ENCODE measurements at places on chromosomes 16 and 17.
A peak's percentile ranks its signal among the peaks of the same experiment; 100 is the strongest.

DNA sequence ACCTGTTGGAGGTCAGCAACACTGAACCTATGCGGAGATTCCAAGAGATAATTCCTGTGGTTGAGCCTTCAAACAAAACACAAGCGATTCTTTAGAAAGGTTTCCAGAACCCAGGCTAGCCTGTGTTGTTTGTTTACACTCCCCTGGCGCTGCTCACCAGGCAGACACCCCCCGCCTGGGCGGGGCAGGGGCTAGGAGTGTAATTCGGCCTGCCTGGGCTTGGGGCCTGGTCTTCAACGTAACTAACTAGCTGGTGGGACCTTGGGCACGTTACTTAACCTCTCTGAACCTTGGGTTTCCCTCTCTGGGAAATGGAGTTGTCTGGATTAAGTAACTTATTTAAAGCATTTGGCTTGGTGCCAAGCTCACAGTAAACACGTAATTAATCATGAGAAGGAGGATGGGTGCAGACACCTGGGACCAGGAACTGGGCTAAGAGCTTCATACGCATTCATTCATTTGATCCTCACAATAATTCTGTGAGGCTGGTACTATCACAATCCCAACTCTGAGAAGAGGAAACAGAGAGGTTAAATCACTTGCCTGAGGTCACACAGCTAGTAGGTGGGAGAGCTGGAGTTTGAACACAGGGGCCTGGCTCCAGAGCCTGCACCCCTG, 7.6 kb upstream of the ARHGAP27 start:
- DNase-seq = no peak

DNA sequence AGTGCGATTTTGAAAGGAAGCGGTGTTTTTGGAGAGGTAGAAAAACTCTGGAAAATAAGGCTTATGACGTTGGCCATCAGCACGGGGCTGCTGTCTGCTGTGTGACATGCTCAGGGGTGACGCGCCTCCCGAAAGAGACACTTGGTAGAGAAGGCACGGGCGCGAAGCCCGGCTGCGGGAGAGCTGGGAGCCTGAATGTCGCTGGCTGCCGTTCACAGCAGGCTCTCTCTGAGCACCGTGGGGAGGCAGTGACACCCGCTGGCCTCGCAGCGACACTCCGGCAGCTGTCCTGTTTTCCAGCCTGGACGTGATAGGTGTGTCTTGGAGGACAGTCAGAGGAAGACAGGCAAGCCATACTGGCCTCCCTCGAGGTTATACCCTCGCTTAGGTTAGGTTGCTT, 759.1 kb upstream of the RBFOX1 start:
- DNase-seq = no peak

GRCh38 chr16:70438585-70438968, 323 bp downstream of the ST3GAL2 start:
- DNase-seq = no peak

DNA sequence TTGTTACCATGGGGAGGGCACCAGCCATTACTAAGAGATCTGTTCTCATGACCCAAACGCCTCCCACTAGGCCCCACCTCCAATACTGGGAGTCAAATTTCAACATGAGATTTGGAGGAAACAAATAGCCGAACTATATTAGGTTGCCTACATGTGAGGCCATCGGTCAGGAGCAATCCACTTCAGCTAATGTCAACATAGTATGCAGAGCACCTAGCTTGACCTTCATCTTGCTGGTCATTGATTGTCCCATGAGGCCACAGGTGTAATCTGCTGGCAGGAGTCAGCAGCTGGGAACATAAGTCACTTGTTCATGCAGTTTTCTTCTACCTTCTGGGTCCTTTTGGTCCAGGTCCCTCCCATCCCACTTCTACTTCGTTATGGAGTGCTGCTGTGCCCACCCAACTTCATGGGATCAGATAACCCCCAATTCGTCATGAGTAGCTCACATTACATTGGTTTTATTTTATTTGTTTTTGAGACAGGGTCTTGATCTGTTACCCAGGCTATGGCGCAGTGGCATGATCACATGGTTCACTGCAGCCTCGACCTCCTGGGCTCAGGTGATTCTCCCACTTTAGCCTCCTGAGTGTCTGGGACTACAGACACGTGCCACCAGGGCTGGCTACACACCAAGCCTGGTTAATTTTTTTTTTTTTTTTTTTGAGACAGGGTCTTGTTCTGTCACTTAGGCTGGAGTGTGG, 5.9 kb upstream of the KPNA2 start:
- DNase-seq = no peak

GRCh38 chr17:7552621-7553051, 3.8 kb downstream of the TNFSF12 start:
- no peak for DNase-seq

- DNase-seq = no peak
Observed at GRCh38 chr16:88924834-88925539, 52.0 kb downstream of the CBFA2T3 start.

GRCh38 chr16:57434003-57434402, 13.2 kb downstream of the CIAPIN1 start:
- DNase-seq = no peak

DNA sequence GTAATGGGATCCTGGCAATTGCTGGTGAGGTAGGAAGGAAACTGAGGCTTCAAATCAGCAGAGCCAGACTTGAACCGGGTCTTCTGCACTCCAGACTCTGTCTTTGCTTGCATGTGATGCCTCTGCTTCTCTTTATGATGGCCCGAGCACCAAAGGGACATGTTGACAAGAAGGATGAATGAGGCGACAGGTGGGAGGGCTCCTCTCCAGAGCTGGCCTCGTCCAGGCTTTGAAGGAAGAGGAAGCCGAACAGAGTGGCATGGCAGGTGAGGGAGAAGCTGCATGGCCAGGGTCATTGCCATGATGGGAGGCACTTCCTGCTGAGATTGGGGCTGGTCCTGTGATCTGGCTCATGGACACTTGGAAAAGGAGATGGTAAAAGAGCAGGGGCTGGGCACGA, 40.8 kb downstream of the AKAP1 start:
- no peak for DNase-seq

- DNase-seq = peak; percentile 4
Observed at GRCh38 chr17:14068542-14069250, 608 bp upstream of the COX10 start.

GRCh38 chr17:39461926-39462569, 762 bp downstream of the CDK12 start:
- DNase-seq = no peak

- no peak for DNase-seq
Observed at GRCh38 chr16:75058806-75059205, 57.8 kb downstream of the LDHD start.

DNA sequence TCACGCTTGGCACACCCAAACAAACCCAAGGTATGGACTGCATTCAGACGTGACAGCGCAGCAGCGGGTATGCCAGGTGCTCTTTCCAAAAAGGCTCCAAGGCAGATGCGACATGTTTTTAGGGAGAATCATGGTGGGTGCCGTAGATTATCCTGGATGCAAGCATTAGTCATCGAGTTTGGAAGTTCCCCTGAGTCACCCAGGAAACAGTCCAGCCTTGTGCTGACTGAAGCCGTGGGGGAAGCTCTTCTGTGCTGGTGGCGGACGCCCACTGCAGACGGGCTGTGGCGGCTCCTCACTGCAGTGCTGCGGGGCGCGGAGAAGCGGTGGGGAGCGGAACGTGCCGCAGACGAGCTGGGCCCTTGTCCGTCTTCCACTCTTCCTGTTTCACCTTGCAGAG, 13.9 kb downstream of the JPT2 start:
- DNase-seq = no peak

DNA sequence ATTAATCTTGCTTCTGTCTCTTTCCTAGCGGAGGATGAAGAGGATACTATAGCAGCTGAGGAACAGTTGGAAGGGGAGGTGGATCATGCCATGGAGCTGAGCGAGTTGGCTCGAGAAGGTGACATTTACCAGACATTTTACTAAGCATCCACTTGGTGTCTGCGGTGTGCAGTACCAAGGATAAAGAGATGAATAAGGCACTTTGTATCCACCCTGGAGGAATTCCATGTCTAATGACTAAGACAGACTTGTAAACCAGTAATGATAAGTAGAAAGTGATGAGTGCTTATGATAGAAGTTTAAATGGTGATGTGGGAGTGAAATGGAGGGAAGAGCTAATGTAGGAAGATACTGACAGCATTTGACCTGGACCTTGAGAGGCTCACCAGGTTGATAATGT, 12.0 kb downstream of the SRCAP start:
- no peak for DNase-seq

- DNase-seq = no peak
Observed at GRCh38 chr16:67720236-67720635, 1.1 kb upstream of the GFOD2 start.

DNA sequence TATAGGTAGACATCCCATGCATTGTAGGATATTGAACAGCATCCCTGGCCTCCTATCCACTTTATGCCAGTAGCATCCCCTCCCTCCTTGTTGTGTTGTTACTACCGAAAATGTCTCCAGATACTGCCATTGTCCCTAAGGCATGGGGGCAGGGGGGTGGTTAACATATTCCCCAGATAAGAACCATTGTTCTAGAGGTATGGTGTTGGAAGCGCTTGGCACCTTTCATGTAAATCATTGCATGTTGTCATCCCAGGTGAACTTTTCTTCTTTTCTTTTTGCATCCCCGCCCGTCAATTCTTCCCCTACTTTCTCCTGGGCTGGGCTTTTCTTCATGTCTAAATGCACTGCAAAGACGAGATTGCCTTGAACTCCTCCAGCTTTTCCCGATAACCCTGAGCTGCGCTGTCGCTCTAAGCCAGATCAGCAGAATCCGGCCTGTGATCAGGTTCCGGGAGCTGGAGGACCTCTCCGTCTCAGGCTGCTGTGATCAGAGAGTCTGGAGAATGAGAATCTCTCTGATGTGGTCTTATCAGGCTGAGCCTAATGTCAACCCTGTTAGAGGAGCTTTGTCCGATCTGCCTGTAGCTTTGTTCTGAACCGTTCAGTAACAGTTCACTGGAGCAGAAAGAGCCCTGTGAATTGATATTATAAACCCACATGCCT, 76.2 kb downstream of the RBFOX1 start:
- no peak for DNase-seq

GRCh38 chr16:23504453-23505179, 5.7 kb downstream of the GGA2 start:
- DNase-seq = peak; percentile 69

DNA sequence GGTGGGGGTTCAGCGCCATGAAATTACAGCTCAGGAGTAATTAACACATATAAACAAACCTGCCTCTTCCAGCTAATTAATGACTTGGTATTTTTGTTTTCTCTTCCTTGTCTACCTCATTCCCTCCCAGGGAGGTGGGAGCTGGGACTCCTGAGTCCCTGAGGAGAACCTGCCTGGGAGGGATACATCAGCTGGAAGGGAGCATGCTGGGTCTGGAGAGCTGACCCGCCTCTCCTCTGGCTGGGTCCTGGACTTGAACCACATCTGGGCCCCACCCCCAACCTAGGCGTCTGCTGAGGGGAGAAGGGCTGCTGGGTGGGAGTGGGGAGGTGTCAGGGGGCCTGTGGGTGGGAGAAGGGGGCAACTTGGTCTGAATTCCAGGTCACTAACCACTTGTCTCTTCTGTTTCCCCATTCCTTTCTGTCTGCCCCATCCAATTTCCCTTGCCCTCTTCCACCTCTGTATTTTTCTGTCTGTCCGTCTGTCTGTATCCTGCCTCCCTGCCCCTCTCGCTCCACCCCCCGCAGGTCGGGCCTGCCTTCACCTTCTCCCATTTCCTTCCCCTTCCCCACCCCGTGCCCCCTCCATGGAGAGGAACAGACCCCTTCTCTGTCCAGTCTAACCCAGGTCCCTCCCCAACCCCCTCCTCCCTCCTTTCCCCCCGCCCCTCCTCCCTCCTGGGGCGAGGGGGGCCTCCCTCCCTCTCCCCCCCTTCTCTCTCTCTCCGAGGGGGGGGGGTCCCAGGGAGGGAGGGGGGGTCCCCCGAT, at the start of gene NLGN2:
Gene NLGN2 (plus strand): TSS at position 361 of the 767 bp plus-strand sequence. CDS start 411 bp downstream, outside the sequence.
- DNase-seq = no peak

DNA sequence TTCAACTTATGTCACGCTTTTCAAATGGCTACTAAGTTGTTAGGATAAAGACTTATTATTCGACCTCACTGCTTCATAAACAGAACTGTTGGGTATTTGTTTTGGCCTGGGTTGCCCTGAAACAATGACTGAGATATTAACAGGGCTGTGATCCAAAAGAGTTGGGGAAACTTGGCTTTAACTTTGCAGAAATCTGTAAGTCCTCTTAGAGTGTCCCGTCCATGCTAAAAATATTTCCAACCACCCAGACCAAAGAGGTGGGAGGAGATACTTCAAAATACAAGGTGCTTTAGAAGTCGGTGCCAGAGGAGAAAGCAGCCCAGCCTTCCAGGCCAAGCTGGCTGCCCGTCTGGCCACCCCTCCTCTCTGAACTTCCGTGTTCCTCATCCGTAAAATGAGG, 16.1 kb upstream of the SPATA32 start:
- DNase-seq = no peak

- DNase-seq = no peak
Observed at GRCh38 chr17:45823598-45823997, 21.1 kb upstream of the SPPL2C start.

GRCh38 chr16:60989592-60989991, 1046.6 kb downstream of the CDH8 start:
- DNase-seq = no peak

DNA sequence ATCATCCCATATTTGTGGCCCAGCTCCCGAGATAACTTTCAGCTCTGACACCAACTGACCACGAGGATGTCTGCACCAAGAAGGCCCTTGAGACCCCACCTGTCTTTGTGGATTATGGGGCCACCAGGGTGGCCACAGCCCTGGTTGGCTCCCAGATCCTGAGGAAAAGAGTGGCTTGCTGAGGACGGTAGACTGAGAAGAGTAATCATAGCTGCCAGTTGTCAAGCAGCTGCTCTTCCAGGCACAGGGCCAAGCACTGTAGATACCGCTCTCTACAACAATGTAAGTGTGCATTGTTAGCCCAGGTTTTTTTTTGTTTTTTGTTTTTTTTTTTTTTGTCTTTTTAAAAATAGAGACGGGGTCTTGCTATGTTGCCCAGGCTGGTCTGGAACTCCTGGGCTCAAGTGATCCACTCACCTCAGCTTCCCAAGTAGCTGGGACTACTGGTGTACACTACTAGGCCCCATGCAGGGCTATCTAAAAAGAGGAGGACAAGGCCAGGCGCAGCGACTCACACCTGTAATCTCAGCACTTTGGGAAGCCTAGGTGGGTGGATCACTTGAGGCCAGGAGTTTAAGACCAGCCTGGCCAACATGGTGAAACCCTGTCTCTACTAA, 9.6 kb downstream of the ZNF205 start:
- DNase-seq = no peak

GRCh38 chr16:10205688-10206087, 23.5 kb upstream of the GRIN2A start:
- no peak for DNase-seq

- DNase-seq = no peak
Observed at GRCh38 chr16:88983771-88984687, 7.0 kb upstream of the CBFA2T3 start.

- peak; percentile 20 for DNase-seq
Observed at GRCh38 chr16:69930117-69930776, 20.9 kb upstream of the CLEC18A start.

- no peak for DNase-seq
Observed at GRCh38 chr17:59666235-59666634, 41.0 kb downstream of the PTRH2 start.

All from stimulated activated CD4-positive, alpha-beta T cell treated with anti-CD3 and anti-CD28 coated beads, Interleukin-12 subunit alpha, Interleukin-12 subunit beta, amount 100 ng/mL, for 48 hours (primary cell).